ENCODE measurements at places on chromosomes 3 and 15.

- DNase-seq, result no peak
Observed at GRCh38 chr15:52503788-52504496, 24.7 kb downstream of the MYO5A start.

DNA sequence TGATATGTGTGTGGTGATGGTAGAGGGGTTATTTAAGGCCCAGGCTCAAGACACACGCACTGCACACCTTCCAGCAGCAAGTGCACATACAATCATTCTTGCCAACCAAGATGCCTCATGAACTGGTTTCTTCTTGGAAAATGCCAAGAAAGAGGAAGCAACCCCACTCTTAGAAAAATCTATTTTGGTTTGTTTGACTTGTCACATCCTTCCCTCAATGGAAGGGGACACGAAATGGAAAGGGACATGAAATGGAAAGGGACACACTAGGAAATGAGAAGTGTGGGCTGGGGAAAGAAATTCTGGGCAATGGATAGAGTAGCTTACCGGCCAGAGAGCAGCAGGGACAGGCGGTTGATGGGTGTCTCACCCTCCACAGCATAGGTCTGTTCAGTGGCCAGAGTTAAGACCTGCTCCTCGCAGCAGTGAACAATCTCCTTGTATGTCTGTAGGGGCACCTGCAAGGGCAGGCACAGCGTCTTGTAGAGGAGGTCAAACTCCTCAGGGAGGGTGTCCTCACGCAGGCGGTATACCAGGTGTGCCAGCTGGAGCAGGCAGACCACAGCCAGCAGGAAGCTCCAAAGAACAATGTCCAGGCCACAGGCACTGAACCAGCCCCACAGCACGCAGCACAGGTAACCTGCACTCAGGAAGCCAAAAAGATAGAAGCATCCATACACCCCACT is 640 bp downstream of the POPDC2 start:
- no peak for DNase-seq

- no peak for DNase-seq
Observed at GRCh38 chr3:133412183-133413132, 12.6 kb downstream of the BFSP2 start.

DNA sequence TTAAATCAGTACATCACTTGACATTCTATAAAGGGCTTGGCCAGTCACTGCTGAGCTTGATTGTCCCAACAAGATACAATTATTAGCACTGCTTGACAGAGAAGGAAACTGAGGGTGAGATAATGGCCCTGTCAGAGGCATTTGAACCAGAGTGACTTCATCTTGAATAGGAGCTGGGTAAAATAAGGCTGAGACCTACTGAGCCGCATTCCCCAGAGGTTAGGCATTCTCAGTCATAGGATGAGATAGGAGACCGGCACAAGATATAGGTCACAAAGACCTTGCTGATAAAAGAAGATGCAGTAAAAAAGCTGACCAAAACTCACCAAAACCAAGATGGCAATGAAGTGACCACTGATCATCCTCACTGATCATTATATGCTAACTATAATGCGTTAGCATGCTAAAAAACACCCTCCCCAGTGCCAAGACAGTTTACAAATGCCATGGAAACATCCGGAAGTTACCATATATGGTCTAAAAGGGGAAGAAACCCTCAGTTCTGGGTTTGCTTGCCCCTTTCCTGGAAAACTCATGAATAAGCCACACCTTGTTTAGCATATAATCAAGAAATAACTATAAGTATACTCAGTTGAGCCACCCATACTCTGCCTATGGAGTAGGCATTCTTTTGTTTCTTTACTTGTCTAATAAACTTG is 239.1 kb upstream of the SETMAR start:
- DNase-seq, result no peak

GRCh38 chr3:132004571-132004970 is 30.2 kb downstream of the CPNE4 start:
- DNase-seq, result no peak

GRCh38 chr3:122415104-122415744 is 638 bp downstream of the WDR5B start:
- DNase-seq, result no peak

- DNase-seq, result no peak
Observed at GRCh38 chr3:31891876-31892455, 89.1 kb downstream of the OSBPL10 start.

DNA sequence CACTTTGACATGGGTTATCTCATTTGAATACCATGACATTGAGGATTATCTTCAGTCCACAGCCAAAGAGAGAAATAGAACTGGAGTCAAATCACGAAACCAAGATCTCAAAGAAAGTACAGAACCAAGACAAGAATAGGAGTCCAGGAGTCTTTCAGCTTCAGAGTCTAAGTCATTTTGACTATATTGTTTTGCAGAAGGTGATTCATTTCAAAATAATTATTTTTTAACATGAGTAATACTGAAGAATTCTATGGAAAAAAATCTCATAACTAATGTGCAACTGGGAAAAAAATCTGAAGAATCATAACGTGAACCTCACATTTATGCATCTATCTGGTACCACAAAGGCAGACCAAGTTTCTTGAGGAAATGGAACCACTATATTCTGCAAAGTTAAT is 60.3 kb downstream of the UBE3A start:
- DNase-seq, result no peak

- DNase-seq, result no peak
Observed at GRCh38 chr3:49530701-49531100, 23.6 kb upstream of the BSN start.

DNA sequence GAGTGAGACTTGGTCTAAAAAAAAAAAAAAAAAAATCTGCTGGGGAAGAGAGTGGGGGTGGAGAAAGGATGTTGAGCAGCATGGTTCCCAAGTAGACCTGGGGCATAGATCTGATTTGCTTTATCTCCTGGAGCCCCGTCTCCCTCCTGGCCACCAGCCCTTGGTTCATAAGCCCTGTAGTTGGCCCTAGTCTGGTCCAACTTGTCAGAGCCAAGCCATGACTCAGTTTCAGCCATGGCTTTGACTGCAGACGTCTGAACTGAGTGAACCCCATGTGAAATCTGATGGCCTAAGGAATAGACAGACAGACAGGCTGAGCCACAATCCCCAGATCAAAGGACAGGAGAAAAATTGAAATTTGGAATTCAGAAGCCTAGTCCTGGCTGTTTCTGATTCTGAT is 2.0 kb upstream of the CILP start:
- DNase-seq, result no peak

- no peak for DNase-seq
Observed at GRCh38 chr3:111047812-111048435, 23.7 kb upstream of the NECTIN3 start.

DNA sequence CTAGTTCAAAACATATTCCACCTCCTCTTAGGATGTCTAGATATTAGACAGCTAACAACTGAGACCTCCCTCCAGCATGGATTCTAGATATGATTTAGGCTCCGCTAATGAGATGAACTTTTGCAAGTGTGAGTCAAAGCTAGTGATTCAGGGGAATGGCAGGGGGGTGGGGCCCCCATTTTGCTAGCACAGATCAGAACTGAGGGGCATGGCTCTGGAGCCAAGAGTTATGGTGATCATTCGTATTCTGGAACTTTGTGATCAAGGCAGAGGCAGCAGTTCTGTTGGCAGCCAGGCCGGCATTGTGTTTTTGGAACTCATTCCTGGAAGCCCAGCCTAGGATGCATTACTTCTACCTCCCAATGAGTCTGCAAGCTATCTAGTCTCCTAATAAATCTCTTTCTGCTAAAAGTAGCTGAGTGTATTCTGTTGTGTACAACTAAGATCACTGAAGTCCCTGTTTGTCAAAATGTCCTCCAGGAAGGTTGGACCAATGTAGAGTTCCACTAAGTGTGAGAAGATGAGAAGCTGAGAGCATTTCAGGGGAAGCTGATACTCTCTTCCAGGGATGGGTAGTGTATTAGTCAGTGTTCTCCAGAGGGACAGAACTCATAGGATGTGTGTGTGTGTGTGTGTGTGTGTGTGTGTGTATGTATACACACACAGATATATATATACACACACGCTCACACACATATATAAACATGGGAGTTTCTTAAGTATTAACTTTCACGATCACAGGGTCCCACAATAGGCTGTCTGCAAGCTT is 312.7 kb downstream of the TLE3 start:
- DNase-seq, result no peak

- no peak for DNase-seq
Observed at GRCh38 chr3:71578054-71578751, 5.3 kb downstream of the FOXP1 start.

GRCh38 chr3:11808231-11808630 is 38.5 kb downstream of the TAMM41 start:
- no peak for DNase-seq

- DNase-seq, result no peak
Observed at GRCh38 chr3:75049533-75049932, 435.1 kb upstream of the CNTN3 start.

DNA sequence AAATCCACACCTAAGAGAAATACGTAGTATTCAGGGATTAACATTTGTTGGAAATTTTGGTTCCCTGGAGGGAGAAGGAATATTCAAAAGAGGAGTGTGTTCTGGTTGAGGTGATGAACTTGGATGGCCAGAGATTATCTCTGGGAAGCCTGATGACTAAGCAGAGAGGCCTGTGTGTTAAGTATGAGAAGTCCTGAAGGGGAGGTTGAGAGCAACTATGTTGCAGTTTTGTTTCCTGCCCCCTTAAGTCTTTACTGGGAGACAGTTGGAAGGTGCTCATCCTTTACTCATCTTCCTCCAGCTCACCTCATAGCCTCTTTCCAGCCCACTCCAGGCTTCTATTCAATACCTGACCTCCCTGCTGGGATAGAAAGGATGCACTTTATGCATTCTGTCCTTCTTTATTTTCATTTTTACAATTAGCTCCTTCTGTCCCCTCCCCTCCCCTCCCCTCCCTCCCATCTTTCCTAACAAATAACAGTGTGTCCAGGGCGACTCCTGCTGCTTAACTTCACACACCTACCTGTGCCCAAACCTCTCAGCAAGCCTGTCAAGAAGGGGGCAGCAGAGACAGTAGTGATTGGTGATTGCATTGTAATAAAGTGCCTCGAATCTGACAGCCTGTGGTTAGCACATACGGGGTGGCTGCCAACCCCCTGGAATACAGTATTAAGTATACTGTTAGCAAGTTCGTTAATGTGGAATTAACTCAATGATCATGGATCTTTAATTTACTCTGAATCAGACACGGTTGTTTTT is 11.9 kb downstream of the RAP2B start:
- DNase-seq, result no peak

DNA sequence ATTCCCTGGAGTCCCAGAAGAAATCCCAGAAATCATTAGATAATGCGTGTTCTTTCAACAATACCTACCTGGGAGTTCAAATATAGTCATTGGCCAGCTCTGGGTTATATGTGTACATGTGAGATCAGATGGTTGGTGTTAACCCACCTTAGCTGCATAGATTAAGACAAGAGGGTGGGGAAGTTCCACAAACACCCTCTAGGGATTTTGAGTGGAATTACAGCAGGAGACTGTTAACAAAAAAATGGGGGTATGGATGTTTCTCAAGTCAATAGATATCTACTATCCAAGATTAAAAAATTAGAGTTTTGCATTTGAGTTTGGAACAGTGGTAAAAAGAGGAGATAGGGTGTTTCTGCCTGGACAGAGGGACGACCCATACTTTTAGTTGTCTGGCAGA is 282.5 kb upstream of the CNTN3 start:
- no peak for DNase-seq

DNA sequence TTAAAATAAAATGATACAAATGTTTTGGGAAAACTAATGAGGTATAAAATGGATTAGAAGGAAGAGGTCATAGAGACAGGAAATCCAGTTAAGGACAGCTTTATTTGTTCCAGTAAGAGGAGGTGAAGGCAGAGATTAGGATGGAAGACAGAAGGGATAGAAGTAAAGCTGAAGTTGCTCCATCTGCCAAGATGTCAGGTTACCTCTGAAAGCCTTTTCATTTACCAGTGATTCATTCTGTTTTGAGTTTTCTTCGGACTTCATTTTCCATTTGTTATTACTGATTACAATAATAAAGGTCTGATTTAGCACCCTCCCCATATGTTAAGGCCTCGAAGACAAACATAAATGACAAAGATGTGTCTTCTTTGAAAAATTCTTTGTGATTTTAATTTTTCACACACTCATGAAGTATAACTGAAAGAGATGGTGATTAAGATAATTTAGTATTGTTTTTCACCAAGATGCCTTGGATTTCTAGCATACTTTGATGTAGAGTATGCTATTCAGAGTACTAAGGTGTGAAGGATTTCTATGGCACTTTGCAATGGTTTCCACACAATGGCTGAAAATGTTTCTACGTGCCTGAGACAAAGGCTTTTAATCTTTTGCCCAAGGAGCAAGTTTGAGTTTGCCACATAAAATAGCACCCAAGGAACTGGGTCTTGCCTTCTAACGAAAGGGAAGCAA is 75.4 kb upstream of the PLAAT1 start:
- DNase-seq, result no peak

GRCh38 chr15:45048794-45049631 is 26.0 kb downstream of the SORD start:
- peak; percentile 3 for DNase-seq

DNA sequence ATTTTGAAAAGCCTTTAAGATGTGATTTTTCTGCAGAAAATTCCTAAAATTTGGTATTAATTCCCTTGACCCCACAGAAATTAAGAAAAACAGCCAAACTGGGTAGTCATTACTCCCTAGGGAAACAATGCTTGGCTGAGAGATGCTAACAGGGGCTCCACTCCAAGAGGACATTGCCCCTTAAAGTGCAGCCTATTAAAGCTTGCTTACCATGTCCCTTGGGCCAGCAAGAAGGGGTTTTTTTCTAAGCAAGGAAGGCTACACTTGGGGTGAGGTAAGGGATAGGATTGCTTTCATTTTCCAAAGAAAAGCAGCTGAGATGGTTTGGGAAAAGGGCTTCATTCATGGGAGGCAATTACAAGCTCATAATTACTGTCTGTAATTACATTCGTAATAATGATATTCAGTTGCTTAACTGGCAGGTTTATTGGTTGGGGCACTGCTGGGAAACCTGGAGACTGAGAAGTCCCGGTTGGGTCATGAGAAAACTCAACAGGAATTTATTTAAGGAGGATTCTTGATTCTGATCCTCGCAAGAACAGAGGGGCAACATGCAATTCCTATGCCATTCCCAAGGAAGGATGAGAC is 247.5 kb downstream of the NR1D2 start:
- DNase-seq, result no peak

DNA sequence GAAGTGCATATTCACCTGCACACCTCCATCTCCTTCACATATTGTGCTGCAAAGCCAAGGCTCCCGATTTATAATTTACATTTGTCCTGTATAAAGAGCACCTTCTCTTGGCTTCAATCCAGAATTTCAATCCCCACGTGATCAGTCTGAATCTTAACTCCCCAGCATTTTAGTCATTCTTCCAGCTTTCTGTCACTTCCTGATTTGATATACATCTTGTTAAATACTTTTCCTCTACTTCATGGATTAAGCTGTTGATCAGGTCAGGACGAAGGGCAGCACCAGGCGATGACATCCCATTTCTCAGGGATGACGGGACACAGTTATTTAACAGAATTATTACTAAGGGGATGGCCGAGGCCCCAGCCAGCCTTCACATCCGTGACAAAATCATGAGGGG is 212.5 kb downstream of the EPHB1 start:
- DNase-seq, result no peak

GRCh38 chr15:64503197-64503596 is 42.8 kb downstream of the ZNF609 start:
- no peak for DNase-seq
